ENCODE measurements at places on chromosomes 2 and 18. TPM values are rescaled to one million over a fixed set of nuclear protein-coding genes. Genes with fewer than 3 reads are reported as not detected.
A peak's percentile ranks its signal among the peaks of the same experiment; 100 is the strongest.

DNA sequence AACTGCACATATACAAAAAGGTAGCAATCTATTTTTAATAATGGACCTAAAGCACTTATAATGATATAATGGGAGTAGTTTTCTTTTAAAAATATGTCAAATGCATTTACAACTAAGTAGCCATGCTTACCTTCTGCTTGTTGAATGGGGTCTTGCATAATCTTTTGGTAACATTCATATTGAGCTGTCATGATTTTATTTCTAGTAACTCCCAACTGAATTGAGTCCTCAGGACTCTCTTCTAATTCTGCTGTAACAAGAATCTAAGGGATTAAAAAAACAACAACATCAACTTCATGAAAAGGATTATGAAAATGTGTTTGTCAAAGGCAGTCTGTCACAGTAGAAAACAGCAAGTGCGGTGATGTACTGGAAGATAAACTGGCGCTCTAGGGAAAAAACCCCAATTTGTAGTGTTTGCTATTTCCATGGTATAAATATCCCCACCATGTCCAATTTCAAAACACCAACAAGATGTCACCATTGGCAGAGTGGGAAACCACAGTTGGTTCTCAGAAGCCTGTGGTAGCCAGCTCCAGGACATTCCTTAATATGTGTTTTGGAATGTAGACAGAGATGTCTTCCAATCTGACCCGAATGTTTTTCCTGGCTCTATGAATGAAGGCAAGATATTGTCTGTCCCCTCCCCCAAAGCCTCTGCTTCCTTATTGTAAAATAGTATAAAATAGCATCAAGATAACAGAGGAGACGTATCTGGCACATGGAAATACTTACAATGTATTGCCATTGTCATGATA, 64.8 kb downstream of the CALCRL start:
- DNase-seq: no peak

LYPD6 gene
- total RNA-seq: 2.4 TPM

DNA sequence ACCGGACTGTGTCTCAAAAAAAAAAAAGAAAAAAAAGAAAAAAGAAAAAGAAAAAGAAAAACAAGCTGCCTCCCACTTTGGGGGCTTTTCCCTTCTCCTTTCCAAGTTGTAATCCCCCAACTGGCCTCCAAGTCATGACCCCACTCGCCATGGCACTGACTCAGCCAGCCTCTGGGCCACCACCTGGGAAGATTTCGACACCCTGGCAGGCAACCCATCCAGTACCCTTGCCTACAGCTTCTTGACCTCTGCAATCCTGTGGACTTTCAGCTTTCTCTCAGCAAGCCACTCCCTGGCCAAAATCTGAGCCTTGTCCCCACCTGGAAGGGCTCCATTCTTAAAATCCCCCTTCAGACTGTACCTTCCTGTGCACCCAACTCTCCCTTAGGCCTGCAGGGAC, 22.3 kb upstream of the FOSL2 start:
- no peak for DNase-seq

COLEC11 gene
- 2.2 TPM for total RNA-seq

DNA sequence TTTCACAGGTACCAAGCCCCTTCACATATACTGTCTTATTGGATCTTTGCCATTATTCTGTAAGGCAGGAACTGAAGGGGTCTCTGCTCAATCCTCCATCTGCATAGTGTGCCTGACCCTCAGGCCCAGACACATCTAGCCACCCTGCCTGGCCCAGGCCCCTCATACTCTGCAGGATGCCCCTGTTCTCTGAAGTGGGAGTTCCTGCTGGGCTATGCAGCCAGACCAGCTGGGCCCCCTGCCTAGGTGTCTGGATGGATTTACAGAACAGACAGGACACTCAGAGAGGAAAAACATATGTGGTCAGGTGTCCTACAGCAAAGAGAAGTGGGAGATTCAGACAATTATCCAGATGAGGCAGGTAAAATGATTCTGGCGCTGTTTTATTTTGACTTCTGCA, 42.0 kb downstream of the SLC4A5 start:
- DNase-seq: no peak

- DNase-seq: peak; percentile 93
Measured at GRCh38 chr18:59139291-59139614, 431 bp upstream of the SEC11C start.

THSD7B gene
- total RNA-seq: not detected

DNA sequence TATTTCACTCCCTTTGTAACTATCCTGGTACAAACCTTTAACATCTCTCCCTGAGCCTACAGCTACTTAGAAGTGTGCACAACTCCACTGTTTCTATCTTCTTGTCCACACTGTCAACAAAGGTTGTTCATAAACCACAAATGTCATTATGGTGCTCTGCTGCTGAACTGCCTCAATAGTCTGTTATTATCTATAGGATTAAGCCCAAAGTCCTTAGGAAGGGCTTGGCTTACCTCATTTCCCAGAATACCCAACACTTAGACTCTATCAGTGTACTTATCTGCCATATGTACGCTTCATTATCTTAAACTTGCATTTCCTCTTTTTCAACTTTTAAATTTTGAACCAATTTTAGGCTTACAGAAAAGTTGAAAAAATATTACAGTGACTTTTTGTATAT, 94.2 kb downstream of the HNMT start:
- DNase-seq: no peak

GRCh38 chr2:46187112-46187618, 110.0 kb upstream of the EPAS1 start:
- peak; percentile 55 for DNase-seq

STEAP3 gene
- 15.3 TPM for total RNA-seq

- DNase-seq: no peak
Measured at GRCh38 chr2:128160616-128161275, 69.7 kb downstream of the UGGT1 start.

GRCh38 chr2:205161156-205161839, 521.0 kb upstream of the NRP2 start:
- no peak for DNase-seq

HOXD3 gene
- total RNA-seq: 6.0 TPM

GRCh38 chr2:7632420-7632819, 715.2 kb downstream of the RNF144A start:
- no peak for DNase-seq

DCDC2C gene
- total RNA-seq: 0.35 TPM

OSR1 gene
- 0.69 TPM for total RNA-seq

GRCh38 chr2:190822043-190822442, 58.6 kb upstream of the GLS start:
- DNase-seq: no peak

DNA sequence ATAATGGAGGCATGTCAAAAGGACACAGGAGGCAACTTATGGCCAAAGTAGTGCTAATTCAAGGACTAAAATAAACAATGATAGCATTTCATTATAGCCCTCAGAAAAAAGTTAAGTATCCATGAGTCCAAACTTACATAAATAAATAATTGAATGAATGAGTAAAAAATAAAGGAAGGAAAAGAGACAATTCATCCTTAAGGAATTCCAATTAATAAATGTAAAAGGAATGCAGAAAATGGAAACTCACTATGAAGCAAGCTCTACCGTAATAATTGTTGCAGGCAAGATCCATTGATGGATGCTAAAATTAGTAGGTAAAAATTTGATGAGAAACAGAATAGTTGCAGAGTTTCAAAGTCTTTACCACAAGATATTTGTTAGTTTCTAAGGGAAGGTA, 88.2 kb upstream of the RAPGEF4 start:
- no peak for DNase-seq

TDRD15 gene
- not detected for total RNA-seq

MREG gene
- 5.7 TPM for total RNA-seq

DNA sequence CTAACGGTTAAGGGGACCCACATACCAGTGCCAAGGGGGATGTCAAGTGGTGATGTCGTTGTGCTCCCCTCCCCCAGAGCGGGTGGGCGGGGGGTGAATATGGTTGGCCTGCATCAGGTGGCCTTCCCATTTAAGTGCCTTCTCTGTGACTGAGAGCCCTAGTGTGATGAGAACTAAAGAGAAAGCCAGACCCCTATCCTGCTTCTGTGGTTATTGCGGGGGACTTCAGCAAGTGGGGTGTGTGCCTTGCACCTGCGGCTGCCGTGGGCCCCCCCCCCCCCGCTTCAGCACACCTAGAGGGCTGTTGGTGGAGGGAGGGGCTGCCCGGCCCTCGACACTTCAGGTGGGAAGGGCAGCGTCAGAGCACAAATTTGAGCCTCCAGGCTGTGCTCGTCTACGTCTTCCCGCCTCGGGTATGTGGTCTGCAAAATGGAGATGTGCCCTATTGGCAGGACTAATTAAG, 6.1 kb downstream of the CTDSP1 start:
- peak; percentile 73 for DNase-seq

FOXI3 gene
- not detected for total RNA-seq

- DNase-seq: no peak
Measured at GRCh38 chr2:174166261-174166660, 82.1 kb downstream of the OLA1 start.

GRCh38 chr2:54652540-54652939, 70.9 kb upstream of the EML6 start:
- no peak for DNase-seq

GRCh38 chr2:32715391-32715841, 87.6 kb downstream of the TTC27 start:
- no peak for DNase-seq

MROH2A gene
- not detected for total RNA-seq

GRCh38 chr2:18915227-18915626, 325.9 kb upstream of the NT5C1B start:
- DNase-seq: no peak

GRCh38 chr18:75483662-75484061, 56.2 kb upstream of the SMIM21 start:
- no peak for DNase-seq

GKN1 gene
- not detected for total RNA-seq

DNA sequence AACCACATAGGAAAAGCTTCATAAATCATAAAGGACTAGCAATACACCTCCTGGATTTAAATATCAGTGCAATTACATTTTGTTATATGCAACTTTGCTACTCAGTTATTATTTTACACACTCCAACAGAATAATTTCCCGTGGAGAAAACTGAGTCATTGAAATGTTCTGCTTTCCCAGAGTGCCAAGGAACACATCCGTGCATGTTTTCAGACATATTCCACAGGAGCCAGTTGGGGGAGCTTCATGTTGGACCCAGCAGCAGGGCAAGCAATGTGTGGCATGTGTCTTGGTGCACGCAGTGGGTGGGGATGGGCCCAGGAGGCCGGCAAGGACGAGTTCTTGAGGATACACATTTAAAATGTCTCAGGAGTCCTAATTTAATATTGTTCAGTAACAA, 14.4 kb upstream of the SMIM21 start:
- no peak for DNase-seq

SNRPD1 gene
- total RNA-seq: 42.2 TPM

DNA sequence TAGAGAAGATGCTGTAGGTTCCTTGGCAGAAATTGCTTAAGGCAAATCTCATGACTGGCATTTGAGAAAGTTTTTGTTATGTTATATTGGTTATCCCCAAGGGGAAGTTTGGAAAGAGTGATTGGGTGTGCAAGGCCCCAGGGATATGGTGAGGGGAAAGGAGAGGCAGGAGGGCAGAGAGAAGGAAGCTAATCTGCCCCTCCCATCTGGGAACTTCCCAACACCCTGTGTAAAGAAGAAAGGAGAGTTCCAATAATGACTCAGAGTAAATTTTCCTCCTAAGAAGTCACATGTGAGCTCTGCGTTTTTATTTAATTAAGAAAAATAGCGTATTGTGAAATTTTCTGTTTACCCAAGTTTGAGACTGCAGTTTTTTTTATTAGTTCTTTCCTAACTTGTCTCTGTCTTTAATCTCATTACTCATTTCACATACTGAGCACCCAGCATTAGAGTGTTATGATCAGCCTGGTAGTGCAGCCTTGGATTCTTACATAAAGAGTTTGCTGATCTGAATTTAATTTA, 3.1 kb upstream of the KYNU start:
- peak; percentile 57 for DNase-seq

GRCh38 chr2:55051026-55051866, 995 bp upstream of the RTN4 start:
- DNase-seq: no peak

DNA sequence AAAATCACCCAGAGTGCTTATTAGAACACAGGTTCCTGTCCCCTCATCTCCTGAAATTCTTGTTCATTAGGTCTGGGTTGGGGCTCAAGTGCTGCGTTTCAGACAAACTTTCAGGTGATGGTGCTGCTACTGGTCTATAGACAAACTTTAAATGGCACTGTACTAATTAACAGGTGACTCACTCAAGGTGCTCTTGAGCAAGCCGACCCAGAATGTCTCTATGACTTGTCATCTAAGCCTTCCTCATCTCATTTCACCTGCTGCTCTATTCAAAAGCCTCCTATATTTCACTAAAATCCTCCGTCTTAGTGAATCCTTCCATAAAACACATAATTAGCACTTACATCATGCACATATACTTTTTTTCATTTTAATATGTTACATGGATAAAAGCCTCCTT, 29.9 kb upstream of the STK39 start:
- no peak for DNase-seq

DNA sequence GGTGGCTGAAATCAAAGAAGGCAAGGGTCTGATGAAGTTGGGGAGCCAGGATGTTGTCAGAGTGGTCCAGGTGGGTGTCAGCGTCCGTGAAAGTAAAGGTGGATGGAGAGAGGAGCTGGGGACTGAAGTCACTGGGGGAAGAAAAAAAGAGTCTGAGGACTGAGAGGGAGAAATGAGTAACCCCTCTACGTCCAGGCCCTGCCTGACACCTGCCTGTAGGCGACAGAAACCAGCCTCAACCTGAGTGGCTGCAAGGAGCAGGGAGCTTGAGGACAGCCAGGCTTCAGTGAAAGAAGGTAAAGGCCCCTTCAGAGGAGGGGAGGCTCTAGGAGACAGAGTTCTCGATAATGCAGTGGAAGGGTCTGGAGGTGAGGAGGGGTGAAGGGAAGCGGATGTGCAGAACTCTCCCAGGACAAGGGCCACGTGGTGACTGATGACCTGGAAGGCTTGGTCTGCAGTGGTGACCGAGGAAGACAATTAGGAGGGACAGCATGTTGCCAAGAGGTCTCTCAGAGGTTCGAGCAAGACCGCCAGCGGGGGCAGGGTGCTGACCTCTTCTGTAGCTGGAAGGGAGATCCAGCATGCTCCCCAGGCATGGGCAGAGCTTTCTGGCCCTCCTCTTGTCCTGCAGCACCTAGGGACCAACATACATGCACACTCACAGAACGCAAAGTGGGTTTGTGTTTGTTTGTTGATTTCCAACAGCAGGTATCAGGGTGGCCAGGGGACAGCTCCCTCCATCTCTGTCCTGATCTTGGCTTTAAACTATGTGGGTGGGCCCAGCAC, 86.6 kb upstream of the TMEM247 start:
- DNase-seq: no peak

Measured in mucosa of descending colon (tissue), 3 donors.